Lower leg skin (tissue), 4 donors: ENCODE measurements at places on chromosomes 6 and 20. TPM values are rescaled to one million over a fixed set of nuclear protein-coding genes. Genes with fewer than 3 reads are reported as not detected.

Gene CENPB
- total RNA-seq: 109 TPM

Gene MDFI
- 70.9 TPM for total RNA-seq

Gene CYP21A2
- total RNA-seq: 0.88 TPM

Gene DDX43
- 0.93 TPM for total RNA-seq

Gene NCOA7
- total RNA-seq: 13.4 TPM

Gene LEMD2
- 67.8 TPM for total RNA-seq

Gene IP6K3
- not detected for total RNA-seq

Gene SPDEF
- 27.9 TPM for total RNA-seq

Gene HDAC2
- 28.5 TPM for total RNA-seq

Gene MYLK2
- not detected for total RNA-seq

DNA sequence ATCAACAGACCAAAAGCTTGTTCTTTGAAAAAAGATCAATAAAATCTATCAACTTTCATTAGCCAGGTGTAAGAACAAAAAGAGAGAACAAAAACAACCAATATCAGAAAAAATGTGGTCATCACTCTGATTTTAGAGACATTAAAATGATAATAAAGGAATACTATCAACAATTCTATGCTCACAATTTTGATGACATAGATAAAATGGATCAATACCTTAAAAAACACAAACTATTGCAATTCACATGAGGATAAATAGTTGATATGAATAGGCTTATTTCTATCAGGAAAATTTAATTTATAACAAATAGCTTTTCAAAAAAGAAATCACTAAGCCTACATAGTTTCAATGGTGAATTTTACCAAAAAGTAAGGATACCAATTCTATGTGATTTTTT lies 809.4 kb upstream of the EYS start:
- DNase-seq: no peak

DNA sequence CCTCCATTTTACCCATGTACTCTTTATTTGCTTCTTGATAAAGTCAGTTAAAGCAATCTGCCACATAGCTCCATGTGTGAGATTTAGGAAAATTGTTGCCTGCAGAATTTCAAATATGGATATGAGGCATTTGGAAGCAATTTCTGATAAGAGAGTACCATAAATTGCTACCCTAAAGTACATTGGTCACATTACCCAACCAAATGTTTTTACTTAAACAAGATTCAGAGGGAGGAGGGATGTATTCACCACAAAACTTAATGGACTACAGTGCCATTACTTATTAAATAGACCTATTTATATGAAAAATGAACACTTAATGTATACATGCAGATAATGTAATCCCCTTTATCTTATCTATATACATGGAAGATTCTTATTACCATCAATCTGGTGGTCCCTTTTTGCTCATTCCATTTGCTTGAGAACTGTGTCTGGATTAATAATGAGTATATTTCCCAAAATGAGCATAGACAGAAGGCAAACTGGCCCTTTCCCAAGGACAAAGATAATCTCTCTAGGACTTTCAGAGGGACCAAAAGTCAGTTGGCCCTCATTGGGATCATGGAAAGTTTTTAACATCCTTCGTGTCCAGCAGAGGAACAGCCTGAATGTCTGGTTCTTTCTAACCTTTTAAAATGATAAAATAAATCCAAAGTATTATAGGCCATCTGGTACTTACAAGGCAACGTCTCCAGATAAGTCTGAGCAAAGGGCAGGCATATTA lies 526.4 kb downstream of the CBLN4 start:
- no peak for DNase-seq

GRCh38 chr6:84671183-84671582 lies 93.2 kb downstream of the TBX18 start:
- DNase-seq: no peak

DNA sequence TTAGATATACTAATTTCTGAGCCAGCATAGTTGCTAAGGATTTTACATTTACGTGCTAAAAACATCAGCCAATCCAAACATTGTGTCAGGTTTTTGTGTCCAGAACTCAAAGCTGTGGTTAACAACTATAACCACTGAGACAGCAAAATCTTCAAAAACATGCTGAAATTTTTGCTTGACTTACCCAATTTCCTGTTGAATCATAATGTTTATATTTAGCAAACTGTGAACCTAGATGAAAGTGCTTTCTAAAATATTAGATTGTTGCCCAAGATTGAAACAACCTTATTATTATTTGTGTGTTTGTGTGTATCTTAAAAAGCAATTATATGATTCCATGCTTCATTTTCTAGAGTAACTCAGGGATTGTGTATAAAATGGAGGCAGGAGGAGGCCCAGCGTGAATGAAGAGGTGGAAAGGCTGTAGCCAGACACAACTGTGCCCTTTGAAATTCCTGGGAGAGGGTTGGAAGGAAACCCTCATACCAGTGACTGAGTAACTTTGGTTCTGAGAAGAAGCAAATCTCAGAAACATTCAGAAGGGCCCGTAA lies 48.0 kb downstream of the ARMC2 start:
- DNase-seq: no peak

DNA sequence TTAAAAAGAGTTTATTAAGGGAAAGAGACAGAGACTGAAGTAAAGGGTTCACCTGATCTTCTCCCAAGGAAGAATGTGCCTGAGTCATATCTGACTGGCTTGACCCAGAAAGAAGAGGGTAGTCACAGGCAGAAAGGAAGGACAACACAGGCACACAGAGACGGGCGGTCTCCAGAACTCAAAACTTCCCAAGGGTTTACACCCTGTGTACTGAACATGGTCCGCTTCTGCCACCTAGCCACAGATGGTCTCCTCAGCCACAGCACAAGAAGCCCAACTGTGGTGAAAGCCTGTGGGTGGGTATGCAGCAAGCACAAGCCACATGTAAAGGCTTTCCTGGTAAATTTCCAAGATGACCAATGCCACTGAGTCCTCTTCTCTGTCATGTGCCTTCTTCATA lies 17.2 kb downstream of the UNC5CL start:
- DNase-seq: no peak

GRCh38 chr6:56581296-56581925 lies 61.3 kb downstream of the DST start:
- DNase-seq: no peak

GRCh38 chr6:42224222-42225028 lies 6.8 kb upstream of the MRPS10 start:
- no peak for DNase-seq

GRCh38 chr6:108159981-108160380 lies 5.8 kb upstream of the NR2E1 start:
- DNase-seq: no peak

- DNase-seq: peak; percentile 85
Measured at GRCh38 chr6:26044140-26045064, 42.8 kb upstream of the HFE start.

DNA sequence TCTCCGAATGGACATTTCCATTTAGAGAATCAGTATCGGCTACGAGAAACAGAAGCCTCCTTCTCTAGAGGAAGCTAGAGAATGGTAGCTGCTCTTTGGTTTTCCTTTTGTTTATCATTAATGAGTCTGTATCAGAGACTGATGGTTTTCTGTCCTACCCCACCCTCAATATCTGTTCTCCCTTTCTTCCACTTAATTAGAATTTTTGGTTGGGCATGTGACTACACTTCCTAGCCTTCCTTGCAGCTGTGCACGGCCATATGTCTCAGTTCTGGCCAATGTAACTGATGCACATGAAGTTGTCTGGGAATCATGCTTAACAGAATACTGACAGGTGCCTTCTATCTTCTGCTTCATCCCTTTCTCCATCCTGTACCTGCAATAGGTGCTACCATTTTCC lies 19.0 kb downstream of the RNF24 start:
- no peak for DNase-seq

DNA sequence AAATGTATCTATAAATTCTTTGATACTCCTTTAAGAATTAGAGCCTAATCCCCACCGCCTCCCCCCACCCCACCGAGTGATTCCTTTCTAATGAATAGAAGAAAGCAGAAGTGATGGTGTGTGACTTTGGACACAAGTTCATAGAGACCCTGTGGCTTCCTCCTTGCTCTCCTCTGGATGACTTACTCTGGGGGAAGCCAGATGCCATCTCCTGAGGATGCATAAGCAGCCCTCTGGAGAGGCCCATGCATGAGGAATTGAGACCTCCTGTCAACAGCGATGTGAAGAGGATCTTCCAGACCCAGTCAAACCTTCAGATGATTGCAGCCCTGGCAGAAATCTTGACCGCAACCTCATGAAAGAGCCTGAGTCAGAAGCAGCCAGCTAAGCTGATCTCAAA lies 21.1 kb downstream of the AHCY start:
- no peak for DNase-seq

GRCh38 chr20:63891061-63892002 lies 3.6 kb upstream of the DNAJC5 start:
- no peak for DNase-seq

DNA sequence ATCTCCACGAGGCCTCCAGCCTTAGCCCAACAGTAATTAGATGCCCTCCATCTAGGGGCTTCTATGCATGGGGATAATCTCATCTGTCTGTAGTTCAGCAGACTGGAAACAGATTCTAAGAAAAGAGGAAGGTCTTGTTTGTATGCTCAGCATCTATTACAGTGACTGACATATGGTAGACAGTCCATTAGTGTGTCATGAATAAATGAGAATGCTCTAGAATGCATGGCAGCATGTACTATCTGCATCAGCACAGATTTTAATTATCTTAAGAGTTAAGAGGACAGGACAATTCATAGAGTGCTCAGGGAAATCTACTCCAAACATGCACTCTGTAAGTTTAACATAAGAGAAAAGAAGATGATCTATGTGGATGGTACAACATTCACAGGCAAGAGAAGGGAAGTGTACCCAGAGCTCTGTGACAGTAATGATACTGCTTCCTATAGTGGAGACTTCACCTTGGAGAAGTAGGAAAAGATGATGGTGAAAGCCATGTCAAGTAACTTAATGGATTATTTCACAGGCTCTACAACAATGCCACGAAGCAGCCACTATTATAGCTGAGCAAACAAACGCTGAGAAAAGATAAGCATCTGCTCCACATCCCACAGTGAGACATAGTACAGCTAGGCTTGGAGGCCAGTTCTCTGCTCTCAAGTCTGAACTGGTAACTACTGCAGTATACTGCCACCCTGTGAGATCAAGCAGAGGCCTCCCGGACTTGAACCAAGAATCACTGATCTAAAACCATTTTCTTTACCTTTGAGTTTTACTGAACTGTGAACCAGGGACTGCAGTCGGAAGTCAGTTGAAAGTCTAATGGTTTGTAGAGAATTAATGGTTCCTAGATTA lies 309.2 kb upstream of the SPTLC3 start:
- no peak for DNase-seq

DNA sequence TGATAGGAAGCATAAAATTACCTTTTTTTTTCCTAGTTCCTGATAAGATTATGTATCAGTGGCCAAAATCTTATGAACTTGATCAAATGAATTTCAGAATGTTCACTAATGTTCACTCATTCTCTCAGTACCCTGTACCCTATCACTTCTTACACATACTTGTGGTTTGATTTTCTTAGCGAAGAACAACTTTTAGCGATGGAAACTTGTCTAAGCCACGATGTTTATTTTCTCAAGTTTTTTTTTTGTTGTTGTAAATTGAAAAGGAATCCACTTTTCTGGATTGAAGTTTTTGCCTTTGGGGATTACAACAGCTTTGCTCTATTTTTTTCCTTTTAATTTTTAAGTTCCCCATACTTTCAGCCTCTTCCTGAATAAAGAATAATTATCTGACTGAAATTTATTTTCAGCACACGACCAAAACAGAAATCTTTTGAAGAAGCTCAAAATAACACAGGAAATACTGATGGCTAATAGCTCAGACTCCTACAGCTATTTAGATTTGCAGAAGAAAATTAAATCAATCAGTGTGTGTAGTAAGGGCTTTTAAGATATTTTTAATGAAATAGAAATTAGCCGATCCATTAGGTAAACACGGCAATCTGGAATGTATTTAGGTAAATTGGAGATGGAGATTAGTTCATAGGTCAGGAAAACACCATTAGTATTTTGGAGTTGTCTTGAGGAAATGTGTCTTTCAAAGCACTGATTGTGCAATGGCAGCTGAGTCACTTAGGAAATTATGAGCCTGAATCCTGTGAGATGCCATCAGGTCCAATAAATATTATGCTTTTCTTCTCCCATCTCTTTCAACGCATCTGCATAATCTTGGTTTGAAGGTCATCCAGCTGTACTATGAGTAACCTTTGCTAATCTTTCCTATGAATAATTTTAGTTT lies 217.5 kb downstream of the GJA1 start:
- DNase-seq: peak; percentile 78

DNA sequence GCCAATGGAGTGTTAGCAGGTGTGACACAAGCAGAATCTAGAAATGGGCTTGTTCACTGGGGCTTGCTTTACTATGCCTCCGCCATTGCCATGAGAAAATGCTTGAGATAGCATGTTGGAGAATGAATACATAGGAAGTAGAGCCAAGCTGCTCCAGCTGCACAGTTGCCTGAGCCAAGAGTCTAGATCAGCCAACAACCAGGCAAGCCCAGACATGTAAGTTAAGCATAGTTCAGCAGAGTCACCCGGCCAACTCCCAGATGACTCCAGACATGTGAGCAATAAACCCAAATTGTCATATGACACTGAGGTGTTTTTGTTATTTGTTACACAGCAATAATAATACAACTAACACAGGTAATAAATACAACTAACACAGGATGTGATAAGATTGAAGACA lies 167.9 kb downstream of the HAO1 start:
- DNase-seq: no peak

DNA sequence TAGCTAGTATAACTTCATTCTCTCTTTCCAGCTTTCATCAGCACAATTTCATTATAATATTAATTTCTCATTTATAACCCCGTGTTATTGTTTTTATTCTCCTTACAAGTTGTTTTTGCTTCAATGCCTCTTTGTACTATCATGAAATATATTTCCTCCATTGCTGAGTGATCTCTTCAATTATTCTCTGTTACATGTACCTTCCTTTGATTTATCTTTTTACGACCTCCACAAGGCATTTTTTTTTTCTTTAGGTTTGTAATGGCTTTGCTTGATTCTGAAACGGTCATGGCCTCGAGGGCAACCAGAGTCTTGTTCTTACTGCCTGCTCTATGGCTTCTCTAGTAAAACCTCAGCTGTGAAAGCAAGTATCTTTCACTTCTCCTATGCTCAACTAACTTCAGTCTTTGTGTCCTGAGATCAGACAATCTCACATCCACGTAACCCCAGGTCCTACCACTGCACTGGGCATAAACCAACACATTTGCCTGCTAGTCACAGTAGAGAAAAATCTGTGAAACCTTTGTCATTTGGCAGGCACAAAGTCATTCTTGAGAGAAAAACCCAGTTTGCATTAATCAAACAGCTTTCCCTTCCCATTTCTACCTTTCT lies 119.9 kb downstream of the UST start:
- DNase-seq: no peak

- DNase-seq: no peak
Measured at GRCh38 chr6:43355862-43356590, 13.4 kb downstream of the ZNF318 start.
